ENCODE measurements at places on chromosomes 2 and 18.
A peak's percentile ranks its signal among the peaks of the same experiment; 100 is the strongest.

GRCh38 chr2:65504814-65505697 lies 72.7 kb upstream of the SPRED2 start:
- no peak for DNase-seq

GRCh38 chr2:207600231-207600630 lies 25.0 kb downstream of the METTL21A start:
- DNase-seq, result peak; percentile 72

GRCh38 chr2:71800106-71800809 lies 346.9 kb downstream of the DYSF start:
- no peak for DNase-seq

GRCh38 chr2:85733121-85733960 lies 20.4 kb upstream of the ATOH8 start:
- no peak for DNase-seq

- no peak for DNase-seq
Measured at GRCh38 chr2:186187854-186188253, 298.2 kb upstream of the ZC3H15 start.

DNA sequence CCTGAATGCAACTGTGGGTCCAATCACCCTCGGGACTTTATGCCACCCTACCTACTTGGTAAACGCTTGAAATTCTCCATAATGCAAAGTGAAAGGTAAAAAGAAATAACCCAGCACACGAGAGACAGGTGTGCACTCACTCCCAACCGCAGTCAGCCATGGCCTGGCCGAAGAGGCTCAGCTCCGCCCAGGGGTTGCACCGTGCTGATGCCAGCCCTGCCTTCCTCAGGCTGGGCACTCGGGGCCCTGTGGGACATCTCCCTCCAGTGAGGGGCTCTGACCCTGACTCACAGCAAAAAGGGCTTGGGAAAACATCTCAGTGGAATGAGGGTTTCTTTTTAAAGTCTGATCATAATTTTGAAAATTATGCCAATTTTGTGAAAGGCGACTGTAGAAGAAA lies 13.3 kb downstream of the SLC66A2 start:
- DNase-seq, result no peak

DNA sequence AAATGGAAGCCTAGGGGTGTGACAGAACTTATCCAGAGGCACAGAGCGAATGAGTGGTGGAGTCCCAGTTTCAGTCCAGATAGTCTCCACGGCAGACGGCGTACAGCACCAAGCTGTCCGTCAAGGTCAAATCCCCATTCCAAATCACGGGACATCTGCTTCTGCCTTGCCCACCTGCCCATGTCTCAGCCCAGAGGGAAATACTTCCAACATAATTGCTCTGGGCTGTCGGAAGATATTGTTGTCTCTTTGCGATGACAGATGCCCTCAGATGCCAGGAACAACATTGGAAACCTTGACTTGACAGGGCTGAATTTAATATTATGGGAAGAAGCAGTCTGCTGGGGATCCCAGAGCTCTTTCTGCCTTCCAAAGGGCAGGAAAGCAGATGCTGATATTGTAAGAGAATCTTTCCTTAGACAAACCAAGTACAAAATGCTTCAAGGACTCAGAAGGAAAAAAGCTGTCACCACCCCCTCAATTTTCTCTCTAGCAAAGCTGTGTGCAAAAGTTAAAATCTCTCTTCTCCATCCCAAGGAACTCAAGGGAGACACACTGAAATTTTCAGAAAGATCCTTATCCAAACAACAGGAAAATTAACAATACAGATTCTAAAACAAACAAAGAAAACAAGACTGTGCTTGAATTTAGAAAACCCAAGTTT lies 364.0 kb downstream of the LRATD1 start:
- no peak for DNase-seq

GRCh38 chr18:50898919-50899318 lies 20.0 kb downstream of the ME2 start:
- DNase-seq, result no peak

DNA sequence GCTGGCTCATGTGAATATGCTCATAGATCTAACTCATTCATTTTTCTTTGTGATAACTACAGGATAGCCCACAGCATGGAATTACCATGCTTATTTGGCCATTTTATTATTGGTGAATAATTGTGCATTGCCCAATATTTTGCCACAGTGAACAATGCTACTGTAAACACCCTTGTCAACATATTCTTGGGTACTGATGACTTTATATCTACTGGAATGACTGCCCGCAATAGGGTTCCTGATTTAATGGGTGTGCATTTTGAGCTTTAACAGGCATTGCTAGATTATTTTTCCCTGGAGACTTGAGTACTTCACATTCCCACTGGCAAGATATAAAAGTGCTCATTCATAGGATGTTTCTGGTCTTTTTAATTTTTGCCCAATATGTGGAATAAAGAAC lies 42.7 kb upstream of the EVA1A start:
- DNase-seq, result peak; percentile 41

GRCh38 chr18:2009942-2010697 lies 561.2 kb downstream of the METTL4 start:
- no peak for DNase-seq

DNA sequence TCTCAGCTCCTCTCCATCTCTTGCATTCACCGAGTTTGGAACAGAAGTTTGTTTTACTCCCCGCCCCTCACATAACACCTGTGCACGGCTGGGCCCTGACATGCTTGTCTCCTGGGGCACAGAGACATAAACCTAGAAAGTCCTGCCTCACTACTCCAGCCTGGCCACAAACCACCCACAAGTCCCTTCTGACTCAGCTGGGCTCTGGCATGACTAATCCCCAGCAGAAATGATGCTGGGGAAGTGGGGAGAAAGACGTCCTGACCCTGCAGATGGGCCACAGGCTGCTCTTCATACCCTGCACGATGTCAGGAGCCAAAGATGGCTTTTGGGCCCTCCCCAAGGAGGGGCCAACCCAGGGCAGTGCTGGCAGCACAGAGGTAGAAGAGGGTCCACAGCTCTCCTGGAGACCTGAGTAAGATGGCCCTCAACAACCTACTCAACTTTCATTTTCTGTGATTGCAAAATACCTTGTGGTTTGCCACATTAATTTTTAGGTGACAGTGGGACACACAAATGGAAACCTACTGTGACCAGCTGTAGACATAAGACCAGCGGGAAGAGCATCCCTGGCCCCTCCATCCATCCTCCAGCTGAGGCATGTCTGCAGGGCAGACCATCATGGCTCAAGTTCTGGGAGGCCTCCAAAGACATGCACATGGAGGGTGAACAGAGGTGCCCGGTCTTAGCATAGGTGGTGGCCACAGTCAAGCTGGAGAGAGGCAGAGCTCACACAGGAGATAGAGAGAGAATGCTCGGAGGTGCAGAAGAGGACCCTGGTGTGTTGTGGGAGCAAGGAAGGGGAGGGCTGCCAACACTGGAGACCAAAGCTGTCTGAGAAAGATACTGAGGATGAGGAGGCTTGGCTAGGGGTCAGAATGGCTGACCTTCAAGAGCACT lies 40.0 kb downstream of the DNMT3A start:
- peak; percentile 73 for DNase-seq

GRCh38 chr18:49898421-49898820 lies 85.1 kb upstream of the ACAA2 start:
- peak; percentile 76 for DNase-seq

DNA sequence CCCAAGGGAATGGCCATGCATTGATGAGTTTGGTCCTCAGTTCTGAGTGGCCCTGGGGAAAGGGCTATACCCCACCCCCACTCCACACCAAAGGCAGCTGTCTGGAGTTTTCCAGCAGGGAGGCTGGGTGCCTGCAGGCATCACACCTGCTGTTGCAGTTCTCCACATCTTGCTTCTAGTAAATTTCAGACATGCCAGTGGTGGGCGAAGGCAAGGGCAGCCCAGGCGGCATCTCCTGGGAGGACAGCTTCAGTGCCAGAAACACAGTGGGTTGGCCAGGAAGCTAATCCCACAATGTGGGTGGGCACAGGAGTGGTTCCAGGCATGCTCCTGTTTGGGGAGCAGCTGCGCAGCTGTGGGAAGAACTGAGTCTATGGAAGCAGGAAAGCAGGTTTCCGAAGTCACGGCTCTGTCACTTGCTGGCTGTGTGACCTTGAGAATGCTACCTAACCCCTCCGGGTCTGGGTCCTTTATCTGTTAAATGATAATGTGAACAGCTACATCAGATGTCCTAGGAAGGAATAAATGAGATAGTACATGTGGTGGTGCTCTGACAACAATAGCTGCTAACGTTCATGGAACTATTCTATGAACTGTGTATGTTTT lies 84.6 kb upstream of the SPTBN1 start:
- no peak for DNase-seq

GRCh38 chr2:240320204-240320993 lies 115.1 kb upstream of the GPC1 start:
- DNase-seq, result peak; percentile 70

- no peak for DNase-seq
Measured at GRCh38 chr2:12240206-12240605, 476.5 kb upstream of the TRIB2 start.

DNA sequence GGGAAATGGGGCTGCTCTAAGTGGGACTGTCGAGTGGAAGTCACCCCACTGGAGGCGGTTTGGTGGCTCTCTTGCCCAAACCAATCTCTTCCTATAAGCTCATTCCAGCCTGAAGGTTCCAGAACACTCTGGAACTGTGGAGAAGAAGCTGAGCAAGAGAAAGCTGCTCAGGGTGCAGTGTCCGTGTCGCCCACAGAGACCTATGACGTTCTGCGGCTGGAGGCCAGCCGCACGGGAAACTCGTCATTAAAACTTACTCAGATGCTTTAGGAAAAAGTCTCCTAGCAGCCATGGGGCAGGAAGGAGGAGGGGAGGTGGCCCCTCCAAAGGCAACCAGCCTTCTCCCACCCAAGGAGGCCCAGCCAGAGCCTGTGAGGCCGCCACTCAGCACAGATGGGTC lies 41.7 kb downstream of the ADCY3 start:
- DNase-seq, result no peak

DNA sequence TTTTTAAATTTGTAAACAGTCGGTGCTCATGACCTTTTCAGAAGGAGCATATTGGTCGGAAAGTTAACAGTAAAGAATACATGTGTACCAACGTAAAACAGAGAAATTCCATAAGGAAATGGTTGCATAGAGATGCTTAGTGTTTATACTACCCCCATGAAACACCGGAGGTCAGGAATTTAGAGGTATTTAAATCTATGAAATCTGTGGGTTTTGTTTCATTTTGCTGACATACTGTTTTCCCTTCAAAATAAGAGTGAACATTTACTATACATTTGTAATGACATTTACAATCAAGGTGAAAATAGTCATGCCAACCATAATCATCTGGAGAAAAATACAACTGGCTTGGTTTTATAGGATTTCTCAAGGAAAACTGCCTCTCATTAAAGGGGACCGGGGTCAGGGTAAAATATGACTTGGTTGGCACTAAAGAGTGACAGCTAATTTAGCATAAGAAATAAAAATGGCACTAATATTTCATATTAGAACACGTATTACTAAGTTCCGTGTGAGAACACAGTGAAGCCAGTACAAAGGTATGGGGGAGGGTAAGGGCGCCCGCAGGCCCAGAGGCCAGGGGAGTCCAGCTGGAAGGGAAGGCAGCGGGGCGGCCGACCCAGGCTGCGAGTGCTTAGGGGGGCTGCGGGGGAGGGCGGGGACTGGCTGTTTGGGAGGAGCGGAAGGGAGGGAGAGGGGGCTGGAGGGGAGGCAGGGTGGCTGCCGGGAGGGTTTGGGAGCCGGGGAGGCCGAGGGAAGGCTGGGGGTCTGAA lies 1.1 kb upstream of the RNU4ATAC start:
- DNase-seq, result peak; percentile 70

GRCh38 chr2:88074854-88075292 lies 7.2 kb downstream of the SMYD1 start:
- peak; percentile 93 for DNase-seq

Measured in fibroblast of skin of scalp (primary cell).